ENCODE measurements at places on chromosomes 3 and 15.

DNA sequence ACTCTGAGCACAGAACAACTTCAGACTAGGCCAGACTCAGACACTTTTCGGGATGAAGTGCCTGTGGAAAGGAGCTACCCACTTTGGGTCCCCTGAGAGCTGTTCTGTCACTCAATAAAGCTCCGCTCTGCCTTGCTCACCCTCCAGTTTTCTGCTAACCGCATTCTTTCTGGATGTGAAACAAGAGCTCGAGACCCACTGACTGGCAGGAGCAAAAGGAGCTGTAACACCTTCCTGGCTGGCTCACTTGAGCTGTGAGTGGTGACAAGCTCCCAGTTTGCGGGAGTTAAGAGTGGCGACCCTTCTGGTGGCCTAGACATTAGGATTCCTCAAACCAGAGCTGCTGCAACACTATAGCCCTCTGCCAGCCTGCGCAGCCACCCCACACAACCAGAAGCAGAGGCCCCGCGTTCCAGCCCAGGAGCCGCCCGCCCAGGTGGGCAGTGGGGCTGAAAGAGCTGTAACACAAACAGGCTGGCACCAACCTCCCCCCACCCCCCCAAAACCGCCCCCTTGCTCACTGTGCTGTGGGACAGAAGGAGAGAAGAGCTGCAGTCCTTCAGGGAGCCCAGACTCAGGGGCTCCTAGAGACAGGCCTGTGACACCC lies 1178.1 kb upstream of the GBE1 start:
- no peak for DNase-seq

GRCh38 chr3:57727106-57727505 lies 29.0 kb upstream of the SLMAP start:
- DNase-seq: no peak

- DNase-seq: no peak
Observed at GRCh38 chr15:82942691-82943090, 9.8 kb downstream of the HOMER2 start.

GRCh38 chr15:80873366-80873952 lies 94.3 kb downstream of the CEMIP start:
- no peak for DNase-seq

DNA sequence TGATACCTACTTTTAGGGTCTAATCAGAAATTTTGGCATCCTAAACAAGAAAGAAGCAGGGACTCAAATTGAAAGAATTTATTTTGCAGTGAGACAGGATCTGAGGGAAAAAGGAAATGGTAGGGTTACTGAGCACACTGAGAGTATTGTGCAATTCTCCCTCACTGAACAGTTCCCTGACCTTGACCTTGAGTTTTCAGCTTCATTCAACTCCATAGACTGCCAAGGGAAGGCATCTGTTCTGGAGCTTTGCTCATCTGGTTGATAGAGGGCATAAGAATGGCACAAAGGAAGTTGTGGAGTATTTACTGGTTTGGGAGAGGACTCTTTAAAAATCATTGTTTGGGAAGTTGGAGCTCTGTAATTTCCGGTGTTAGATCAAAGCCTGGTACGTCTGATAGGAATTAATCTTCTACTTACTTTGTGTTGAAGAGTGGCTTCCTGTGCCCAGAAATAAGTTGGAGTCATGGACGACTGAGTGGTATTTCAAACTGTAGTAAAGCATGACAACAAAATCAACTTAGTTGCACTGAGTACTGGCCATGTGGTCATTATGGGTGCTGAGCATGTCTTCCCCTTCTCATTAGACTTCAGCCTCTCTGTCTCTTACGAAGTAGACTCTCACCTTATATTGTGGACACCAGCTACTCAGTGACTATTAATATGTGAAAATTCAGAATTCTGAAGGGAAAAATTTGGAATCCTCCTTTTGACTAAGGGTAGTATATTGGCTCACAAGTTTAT lies 40.8 kb downstream of the CLDN1 start:
- no peak for DNase-seq

DNA sequence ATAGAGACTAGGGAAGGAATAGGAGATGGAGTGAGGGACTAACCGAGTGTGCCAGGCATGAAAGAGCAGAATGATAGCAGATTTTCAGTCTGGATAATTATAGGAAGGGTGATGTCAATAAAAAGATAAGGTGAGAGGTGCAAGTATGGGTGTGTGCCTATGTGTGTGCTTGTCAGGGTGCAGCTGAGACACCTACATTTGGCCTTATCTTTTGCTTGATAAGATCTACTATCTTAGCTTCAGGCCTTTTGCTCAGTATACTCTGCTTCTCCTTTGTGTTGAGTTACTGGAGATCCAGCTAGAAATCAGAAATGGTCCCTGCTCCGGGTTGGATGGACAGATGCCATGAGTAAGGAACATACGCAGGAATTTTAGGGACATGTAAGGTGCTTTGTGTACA lies 17.4 kb downstream of the ARL14 start:
- DNase-seq: no peak

All from activated naive CD4-positive, alpha-beta T cell treated with Interleukin-2 at 50 U/mL for 16 hours (primary cell).